ENCODE measurements at places on chromosomes 1 and 21. TPM values are rescaled to one million over a fixed set of nuclear protein-coding genes. Genes with fewer than 3 reads are reported as not detected.

The TNNI3K gene
- total RNA-seq, result 3.9 TPM

The MNDA gene
- total RNA-seq, result not detected

The RPTN gene
- not detected for total RNA-seq

The RBM11 gene
- not detected for total RNA-seq

The CNTN2 gene
- not detected for total RNA-seq

The NUDT4B gene
- total RNA-seq, result 5.5 TPM

The SLC45A1 gene
- 2.6 TPM for total RNA-seq

The CLIC6 gene
- total RNA-seq, result 0.16 TPM

The BACE2 gene
- total RNA-seq, result 24.3 TPM

The SPOCD1 gene
- total RNA-seq, result 17.4 TPM

The RRP15 gene
- total RNA-seq, result 4.1 TPM

The LPAR3 gene
- total RNA-seq, result 21.6 TPM

The GTF2B gene
- 41.0 TPM for total RNA-seq

The MCOLN3 gene
- 6.9 TPM for total RNA-seq

The VASH2 gene
- 1.1 TPM for total RNA-seq

The PPFIA4 gene
- 9.4 TPM for total RNA-seq

The OPTC gene
- not detected for total RNA-seq
